ENCODE measurements at places on chromosomes 1 and 21.

DNA sequence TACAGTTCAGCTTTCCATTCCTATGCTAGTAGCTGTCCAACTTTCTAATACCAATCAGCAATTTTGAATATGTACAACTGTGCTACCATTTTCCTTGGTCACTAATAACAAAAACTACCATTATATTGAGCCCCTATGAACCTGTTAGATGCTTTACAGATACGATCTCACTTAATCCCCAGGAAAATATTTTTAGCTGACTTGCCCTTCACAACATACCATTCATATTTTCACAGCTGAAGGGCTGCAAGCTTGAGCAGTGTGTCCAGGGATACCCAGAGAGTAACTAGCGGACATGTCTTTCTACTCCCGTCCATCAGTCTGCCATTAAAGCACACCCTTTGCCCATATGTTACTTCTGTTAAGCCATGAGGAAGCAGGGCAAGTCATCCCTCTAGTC lies 140.5 kb downstream of the SPATA46 start:
- DNase-seq, result no peak

DNA sequence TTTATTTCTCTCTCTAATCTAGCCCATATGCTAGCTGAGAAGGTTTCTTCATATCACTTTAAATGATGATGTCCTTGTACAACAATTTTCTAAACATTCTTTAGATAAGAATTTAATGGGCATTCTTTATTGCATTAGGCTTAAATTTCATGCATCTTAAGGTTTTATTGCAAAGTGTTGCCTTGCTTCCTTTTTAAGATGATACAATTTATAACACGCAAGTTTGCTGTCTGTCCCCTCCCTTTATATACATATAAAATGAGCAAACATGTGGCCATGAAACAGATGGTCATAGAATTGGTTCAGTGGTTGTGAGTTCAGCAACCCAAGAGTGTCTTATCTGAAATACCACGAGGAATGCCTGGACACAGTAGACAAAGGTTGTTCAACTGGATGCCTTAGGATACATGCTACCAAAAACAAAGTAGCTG lies 12.1 kb downstream of the NBPF3 start:
- DNase-seq, result no peak

GRCh38 chr1:40748841-40749718 lies 34.5 kb upstream of the KCNQ4 start:
- DNase-seq, result no peak

GRCh38 chr1:85282424-85282823 lies 6.0 kb upstream of the BCL10 start:
- no peak for DNase-seq

GRCh38 chr1:158942490-158942889 lies 11.1 kb downstream of the PYHIN1 start:
- no peak for DNase-seq

DNA sequence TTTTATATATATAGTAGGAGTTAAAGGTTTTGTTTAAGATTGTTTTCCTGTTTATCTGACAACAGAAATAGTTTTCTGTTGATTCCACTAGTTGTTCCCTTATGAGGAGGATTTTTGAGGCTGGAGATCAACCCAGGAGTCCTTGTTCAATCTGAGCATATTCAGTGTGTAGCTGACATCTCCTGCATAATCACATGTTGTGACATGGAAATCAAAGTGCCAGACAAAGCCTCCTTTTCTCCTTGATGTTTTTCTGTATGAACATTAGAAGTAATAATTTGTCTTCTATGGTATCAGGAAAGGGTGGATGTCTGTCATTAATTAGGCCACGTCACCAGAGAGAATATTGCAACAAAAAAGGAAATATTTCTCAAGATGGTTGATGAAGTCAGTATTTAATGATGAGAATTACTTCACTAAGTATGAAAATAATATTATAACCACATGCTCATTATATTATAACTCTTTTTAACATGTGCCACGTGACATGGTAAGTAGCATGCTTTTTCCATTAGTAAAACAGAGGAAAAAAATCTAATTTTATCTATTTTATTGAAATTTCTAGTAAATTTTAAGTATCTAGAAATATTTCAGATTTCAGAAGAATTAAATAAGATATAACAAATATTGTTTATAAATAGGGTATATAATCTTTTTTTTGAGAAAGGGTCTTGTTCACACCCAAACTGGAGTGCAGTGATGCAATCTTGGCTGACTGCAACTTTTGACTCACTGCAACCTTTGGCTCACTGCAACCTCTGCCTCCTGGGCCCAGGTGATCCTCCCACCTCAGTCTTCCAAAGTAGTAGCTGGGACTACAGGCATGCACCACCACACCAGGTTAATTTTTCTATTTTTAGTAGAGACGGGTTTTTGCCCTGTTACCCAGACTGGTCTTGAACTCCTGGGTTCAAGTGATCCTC lies 223.5 kb downstream of the HMCN1 start:
- DNase-seq, result no peak

GRCh38 chr1:46616277-46617107 lies at the start of gene MOB3C:
MOB3C (minus strand) TSS chr1:46616811; CDS start chr1:46613321, 3,490 bp downstream.
- DNase-seq, result peak; percentile 68

- no peak for DNase-seq
Measured at GRCh38 chr21:45979141-45979631, 2.4 kb upstream of the COL6A1 start.

- no peak for DNase-seq
Measured at GRCh38 chr1:65820983-65821382, 28.3 kb downstream of the PDE4B start.

DNA sequence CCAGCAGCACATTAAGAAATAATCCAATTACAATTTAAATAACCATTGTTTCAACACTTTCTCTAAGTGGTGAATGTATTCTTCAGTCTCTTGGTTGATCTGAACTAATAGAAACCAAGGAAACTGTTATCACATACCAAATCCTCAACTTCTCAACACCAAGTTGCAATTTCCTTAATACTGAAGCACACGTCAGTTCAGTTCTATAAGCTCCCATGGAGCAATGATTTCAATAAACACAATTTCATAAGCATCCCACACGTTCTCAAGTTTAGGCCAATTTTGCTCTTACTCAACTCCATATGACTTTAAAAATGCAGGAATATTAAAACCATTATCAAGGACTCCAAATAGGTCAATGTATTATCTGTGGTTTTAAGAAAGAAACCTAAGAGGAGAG lies 5.8 kb upstream of the ERG start:
- DNase-seq, result no peak

DNA sequence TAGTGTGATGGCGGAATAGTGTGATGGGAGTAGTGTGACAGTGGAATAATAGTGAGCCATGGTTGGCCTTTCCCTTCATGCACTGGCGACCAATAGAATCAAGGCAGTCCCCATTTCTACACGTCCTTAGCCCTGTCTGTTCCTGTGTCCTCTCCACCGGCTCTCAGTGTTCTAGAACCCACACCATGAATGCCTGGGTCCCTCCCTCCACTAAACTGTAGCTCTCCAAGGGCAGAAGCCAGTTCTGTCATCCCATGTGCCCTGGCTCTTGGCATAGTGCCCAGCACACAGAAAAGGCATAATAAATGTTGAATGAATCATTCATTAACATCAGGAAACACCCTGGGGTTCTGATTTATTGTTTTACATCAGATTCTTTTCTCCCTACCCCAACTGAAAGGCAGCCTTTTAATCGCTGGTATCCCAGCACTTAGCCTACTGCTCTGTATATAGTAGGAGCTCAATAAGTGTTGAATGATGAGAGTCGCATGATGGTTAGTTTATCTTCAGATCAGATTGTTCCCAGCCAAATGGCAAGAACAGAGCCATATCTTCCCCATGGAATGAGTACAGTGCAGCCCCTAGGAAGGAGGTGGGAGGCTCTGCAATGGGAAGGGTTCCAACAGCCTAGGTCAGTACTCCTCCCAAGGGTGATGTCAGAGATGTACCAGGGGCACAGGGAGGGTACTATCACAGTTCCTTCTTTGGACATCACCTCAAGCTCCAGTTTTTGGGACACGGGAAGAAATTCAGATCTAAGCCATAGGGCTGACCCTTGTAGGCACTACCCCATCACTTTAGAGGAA lies 325.7 kb downstream of the HHAT start:
- no peak for DNase-seq

DNA sequence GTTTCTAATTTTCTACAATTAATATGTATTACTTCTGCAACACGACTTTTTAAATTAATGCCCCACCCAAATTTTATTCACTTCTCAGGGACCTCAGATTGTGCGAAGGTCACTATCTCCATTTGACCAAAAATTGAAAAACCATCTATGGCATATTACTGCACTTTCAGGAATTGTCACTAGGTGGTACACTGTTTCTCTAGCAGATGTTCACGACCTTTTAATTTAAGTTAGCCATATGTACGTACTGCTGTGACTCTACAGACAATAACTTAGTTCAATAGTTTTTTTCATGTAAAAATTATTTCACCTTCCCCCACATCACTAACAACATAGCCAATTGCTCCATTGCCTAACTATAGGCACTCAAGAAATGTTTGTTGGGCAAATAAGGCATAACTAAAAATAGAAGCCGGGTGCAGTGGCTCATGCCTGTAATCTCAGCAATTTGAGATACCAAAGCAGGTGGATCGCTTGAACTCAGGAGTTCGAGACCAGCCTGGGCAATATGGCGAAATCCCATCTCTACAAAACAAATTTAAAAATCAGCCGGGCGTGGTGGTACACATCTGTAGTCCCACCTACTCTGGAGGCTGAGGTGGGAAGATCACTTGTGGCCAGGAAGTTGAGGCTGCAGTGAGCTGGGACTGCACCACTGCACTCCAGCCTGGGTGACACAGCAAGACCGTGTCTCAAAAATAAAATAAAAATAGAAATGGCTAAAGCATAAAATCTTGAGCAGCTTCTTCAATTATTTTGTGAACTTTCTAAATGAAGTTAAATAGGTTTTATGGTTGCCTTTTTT lies 75.7 kb upstream of the PKN2 start:
- no peak for DNase-seq

DNA sequence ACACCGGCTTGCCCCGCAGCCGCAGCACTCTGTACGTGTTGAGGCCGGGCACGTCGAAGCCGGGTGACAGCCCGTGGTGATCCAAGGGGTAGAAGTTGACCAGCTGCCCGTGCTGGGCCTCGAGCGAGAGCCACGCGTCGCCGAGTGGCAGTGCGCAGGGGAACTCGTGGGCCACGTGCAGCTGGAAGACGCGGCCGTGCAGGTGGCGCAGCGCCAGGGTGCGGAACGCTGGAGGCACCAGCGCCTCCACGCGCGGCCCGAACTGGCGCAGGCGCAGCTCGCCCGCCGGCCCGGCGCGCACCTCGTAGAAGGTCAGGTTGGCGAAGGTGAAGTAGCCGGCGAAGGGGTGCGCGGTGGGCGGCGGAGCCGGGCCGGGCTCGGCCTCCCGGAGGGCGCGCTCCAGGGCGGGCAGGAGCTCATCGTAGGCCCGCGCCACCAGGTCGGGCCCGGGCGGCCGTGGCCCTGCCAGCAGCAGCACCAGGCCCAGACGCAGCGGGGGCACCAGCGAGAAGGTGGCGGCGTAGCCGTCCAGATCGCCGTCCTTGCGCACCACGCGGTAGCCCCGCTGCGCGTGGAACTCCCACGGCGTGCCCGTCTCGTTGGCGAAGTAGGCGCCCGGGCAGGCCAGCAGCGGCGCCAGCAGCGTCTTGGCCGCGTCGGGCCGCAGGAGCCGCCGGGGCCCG lies 19.5 kb downstream of the LACTBL1 start:
- no peak for DNase-seq

DNA sequence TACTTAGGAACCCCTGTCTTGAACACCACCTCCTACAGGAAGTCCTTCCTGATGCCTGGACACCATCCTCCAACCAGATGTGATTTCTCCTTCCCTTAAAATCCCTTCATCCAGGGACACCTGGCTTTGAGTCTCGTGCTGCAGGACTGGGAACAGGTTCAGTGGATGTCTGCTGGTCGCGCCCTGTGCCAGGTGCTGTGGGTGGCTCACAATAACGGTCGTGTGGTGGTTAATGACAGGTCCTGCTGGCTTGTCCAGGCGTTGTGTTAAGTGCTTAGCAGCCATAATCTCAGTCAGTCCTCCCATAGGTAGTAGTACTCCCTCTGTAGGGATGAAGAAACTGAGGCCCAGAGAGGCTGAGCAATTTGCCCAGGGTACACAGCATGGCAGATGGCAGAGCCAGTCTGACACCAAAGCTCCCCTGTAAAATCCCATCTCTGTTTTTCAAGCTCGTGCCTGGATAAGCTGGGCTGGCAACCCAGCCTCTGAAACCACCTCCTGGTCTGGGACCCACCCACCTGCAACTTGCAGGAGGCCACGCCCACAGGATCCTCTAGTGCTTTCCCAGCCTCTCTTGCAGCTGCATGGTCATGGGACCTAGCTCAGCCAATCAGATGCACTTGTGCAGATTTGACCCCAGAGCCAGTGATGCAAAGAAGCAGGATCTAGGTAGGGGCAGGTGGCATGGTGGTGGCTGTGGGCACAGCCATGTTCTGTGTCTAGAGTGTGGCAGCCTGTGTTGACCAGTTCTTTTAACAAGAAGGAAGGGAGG lies 106.0 kb upstream of the IFFO2 start:
- DNase-seq, result no peak

GRCh38 chr1:35845766-35846165 lies 37.2 kb upstream of the AGO1 start:
- DNase-seq, result no peak

All from NCI-H774 (cell line).